ENCODE measurements at places on chromosomes 12 and 14. TPM values are rescaled to one million over a fixed set of nuclear protein-coding genes. Genes with fewer than 3 reads are reported as not detected.

TCL1A gene
- total RNA-seq = not detected

- no peak for DNase-seq
Observed at GRCh38 chr14:74954232-74954946, 1.0 kb downstream of the PGF start.

GPR84 gene
- not detected for total RNA-seq

DNA sequence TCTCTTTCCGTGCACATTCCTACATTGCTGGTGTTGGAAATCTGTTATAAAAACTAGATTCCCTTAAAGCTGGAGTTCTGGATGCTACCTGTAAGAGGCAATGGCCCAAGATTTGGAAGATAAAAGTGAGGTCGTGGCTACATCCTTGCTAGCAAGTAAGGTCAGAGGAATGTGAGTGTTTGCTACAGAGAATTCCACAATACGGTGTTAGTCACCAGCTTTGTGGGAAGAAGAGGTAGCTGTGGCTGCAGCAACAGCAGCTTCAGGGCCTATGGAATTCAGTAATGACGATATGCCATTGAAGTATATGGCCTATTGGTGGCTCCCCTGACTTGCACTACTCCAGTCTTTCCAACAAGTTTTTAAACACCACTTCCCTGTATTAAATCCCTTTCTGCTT, 227.7 kb upstream of the TMEM260 start:
- no peak for DNase-seq

GRCh38 chr14:94787092-94787491, 17.2 kb upstream of the GSC start:
- no peak for DNase-seq

DNA sequence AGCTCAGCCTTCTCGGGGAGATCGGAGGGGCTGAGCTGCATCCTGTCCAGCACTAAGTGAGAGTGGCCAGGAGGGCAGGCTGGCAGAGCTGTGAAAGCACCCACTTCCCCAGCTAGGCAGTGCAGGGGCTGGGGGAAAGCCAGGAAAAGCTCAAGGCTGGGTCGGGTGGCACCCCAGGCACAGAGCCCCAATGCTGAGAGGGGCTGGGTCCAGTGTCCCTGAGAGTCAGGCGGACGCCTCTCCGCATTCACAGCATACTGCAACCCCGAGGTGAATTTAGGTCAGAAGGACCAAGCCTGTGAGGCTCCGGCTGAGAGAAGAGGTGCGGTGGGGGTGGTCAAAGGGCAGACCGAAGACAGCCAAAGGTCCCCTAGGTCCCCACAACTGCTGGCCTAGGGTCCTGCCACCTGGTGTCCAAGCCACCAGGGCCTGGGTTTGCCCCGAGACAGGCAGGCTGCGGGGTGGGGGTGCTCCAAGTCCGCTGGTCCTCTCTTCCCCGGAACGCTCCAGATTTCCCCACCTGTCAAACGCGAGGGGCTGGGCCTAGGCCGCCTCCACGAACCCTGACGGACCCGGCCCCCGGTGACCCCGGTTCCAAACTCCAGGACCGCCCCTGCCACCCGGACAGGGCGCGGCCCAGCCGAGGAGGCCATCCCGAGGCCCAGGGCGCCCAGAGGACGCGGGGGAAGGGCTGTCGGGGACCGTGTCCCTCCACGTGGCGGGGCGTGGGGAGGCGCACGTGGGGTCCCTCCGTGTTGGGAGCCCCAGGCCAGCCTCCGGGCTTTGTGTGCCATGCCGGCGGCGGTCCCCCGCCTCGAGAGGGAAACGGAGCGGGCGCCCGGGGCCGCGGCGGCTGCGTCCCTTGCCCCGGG, 527 bp downstream of the CAMKK2 start:
- peak; percentile 47 for DNase-seq

DNA sequence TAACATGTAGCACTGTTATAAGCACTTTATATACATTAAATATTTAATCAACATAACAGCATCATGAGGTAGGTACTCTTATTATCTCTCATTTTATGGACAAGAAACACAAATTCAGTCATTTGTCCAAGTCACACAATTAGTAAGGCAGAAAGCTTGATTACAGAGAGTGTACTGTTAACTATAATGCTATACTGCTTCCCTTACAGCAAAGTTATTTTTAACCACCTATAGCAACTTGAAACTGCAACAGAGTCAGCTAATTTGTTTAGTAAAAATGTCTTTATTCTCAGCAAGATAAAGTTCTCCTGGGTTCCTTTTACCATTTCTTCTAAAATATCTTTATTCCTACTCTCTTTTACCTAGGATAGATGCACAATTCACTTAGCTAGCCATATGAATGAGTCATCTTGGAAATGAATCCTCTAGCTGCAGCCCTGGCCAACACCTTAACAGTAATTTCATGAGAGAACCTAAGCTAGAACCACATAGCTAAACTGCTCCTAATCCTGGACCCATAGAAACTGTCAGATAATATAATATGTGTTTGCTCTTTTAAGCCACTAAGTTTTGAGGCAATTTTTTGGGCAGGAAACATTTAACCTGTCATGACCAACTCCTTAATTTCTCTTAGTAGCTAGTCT, 90.2 kb upstream of the HECTD1 start:
- no peak for DNase-seq

ARHGAP9 gene
- total RNA-seq = 6.0 TPM

DNA sequence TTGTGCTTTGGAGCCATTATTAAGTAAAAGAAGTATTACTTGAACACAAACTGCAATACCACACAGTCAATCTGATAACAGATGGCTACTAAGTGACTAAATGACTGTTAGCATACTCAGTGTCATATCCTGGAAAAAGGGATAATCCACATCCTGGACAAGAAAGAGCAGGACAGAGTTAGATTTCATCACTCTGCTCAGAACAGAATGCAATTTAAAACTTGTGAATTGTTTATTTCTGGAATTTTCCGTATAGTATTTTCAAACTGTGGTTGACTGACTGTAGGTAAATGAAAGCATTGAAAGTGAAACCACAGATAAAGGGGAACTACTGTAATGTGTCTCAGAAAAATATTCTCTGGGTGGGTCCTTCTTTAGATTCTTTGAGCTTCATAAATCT, 458.8 kb downstream of the TMEM117 start:
- DNase-seq = no peak

- DNase-seq = no peak
Observed at GRCh38 chr12:41310367-41310766, 122.2 kb downstream of the PDZRN4 start.

PRPH gene
- 1.6 TPM for total RNA-seq

GRCh38 chr14:55399183-55399582, 12.4 kb downstream of the ATG14 start:
- no peak for DNase-seq

GRCh38 chr14:101249676-101250036, 311.6 kb upstream of the DIO3 start:
- DNase-seq = no peak

DNA sequence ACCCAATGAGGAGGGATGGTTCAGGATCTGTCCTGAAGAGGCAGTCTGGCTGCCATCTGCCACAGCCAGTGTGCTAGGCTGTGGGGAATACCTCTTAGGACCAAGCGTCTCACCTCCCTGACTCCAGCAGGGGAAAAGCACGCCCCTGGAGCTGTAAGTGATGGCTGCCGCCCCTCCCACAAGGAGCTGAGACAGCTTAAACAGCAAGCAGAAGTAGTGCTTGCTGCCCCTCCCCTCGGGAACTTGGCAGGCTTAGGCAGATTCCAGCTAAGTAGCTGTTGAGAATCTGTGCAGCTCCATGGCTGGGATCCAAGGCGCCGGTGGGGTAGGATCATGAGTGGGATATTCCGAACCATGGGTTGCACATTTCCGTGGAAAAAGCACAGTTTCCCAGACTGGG, 360.4 kb upstream of the MDGA2 start:
- DNase-seq = no peak

DNA sequence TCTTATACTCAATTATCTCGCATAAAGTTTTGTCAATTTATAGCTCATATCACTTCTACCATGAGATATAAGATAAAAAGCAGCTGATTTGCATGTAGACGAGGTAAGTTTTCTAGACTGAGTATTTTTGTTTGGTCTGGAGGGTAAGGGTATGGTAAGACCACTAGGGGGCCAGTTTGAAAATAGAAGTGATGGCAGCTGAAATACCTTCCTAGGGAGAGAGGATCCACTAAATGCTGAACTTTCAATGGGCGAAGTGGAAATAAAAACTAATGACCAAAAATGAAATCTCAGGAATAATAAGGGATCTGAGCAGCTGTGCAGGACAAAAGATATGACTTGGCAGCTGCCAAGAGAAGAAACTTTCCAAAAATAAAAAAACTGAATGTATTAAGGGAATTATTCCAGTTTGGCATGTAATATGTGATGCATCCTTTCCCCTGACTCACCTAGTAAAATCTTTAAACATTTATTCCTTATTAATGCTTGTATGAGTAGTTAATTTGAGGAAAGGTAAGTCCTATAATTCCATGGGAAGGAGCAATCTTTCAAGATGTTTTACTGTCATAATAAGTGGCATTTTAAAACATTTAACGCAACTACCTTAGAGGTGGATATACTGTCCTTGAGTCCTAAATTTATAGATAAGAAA, 754.5 kb downstream of the C12orf50 start:
- peak; percentile 6 for DNase-seq

FERMT2 gene
- total RNA-seq = 0.58 TPM

KRT7 gene
- total RNA-seq = 1.4 TPM

DNA sequence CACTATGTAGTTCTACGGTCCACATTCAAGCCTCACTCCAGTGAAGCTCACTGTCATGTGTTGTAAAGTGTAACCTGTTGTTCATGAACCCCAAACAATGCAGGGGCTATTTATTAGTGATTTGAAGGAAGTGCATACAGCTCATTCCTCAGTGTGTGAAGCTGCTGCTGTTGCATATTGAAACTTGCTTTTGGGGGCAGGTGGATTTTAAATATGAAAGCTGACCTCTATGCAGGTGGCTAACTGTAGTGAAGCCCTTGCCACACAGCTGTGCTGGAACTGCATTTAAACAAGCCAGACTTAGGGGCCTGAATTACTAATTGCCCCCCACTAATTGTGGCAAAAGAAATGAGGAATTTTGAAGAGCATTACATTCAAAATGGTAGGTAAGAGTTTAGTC, 226.3 kb downstream of the ATP23 start:
- DNase-seq = no peak

PIWIL1 gene
- not detected for total RNA-seq

- peak; percentile 23 for DNase-seq
Observed at GRCh38 chr14:49971156-49972130, 78.6 kb downstream of the ARF6 start.

DNA sequence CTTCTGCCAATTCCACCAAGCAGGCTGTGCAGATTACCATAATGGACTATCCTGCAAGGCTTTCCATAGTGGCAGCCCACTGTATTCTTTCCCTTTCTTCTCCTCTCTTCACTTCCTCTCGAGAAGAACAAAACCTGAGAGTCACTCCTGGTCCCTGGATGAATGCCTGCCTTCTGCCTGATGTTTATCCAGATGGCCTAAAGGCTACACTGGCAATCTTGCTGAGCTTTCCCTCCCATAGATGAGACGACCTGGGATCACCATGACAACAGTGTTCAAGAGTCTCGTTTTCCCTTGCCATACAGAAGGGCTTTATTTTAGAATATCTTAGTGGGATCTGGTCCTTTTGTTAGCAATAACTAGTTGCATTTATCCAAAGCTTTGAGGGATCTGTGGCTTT, 142.3 kb downstream of the RTN1 start:
- DNase-seq = no peak

GZMH gene
- total RNA-seq = not detected

DNA sequence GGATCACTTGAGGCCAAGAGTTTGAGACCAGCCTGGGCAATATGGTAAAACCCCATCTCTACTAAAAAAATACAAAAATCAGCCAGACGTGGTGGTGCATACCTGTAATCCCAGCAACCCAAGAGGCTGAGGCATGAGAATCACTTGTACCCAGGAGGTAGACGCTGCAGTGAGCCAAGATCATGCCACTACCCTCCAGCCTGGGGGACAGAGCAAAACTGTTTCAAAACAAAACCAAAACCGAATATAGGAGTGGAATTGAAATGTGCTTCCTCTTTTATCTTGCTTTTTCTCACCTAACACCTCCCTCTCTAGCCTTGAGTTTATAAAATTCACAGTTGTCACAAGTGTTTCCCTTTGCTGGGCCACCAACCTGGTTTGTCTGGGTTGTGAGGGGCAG, 181.9 kb downstream of the PAH start:
- DNase-seq = no peak

- peak; percentile 72 for DNase-seq
Observed at GRCh38 chr12:132494294-132495164, 4.6 kb downstream of the FBRSL1 start.

DNA sequence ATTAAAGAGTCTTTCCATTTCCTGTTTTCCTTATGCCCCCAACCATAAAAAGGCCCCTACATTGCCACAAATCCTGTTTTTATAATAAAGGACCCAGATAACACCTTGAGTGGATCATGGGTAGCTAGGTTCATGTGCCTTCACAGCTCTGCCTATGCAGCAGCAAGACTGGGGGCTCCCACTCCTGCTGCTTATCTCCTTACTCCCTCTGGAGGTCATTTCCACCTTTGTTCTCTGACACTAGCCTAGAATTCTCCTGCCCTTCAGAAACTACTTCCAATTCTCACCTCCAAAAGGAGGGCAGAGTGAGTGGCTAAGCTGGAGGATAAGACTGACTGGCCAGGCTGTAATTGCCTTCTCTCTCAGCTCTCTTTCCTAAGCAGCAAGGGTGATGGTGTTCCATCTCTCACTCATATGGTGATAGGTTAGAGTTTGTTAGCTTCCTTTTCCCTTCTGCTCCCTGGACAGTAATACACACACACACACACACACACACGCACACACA, 20.0 kb upstream of the STAC3 start:
- peak; percentile 48 for DNase-seq

DNA sequence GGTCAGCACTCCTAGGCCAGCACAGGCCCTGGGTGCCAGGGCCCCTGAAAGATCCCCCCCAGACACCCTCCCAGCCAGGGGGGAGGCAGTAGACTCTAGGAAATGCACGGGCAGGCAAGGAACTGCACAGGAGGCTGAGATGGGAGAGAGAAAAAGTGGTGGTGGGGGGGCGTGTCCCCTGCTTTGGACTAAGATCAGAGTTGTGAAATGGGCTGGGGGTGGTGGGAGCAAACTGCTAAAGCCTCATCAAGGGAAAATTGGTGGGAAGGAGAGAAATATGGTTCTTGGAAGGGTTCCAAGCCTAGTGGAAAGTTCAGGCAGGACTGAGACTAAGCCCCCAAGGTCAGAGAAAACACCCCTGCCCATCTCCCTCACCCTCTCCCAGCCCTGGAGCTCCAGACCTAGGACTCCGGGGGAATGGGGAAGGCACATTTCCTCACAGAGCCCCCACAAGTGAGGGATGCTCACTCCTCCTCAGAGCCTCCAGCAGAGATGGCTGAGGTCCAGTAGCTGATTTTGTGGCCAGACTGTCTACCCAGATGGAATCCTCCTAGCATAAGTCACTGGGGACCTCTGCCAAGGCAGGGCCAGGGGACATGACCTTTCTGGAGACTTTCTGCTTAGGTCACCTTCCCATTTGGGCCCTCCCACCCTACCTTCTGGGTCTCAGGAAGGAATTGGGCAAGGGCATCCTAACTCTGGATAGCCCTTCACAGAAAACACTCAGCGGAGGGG, 29.8 kb downstream of the FIGNL2 start:
- DNase-seq = no peak

C1S gene
- 1.2 TPM for total RNA-seq

GRCh38 chr12:119258149-119258548, 76.4 kb upstream of the CCDC60 start:
- no peak for DNase-seq

GRCh38 chr12:94053676-94054075, 94.7 kb upstream of the PLXNC1 start:
- no peak for DNase-seq

GRCh38 chr12:110923192-110923591, 2.8 kb upstream of the MYL2 start:
- no peak for DNase-seq

SERPINA4 gene
- not detected for total RNA-seq

- DNase-seq = no peak
Observed at GRCh38 chr12:64797156-64797555, 27.3 kb upstream of the TBC1D30 start.

Data from K562 (cell line).